G401 (cell line): ENCODE measurements at places on chromosomes 13 and 19. TPM values are rescaled to one million over a fixed set of nuclear protein-coding genes. Genes with fewer than 3 reads are reported as not detected.

- no peak for DNase-seq
Observed at GRCh38 chr13:23722726-23723453, 152.7 kb downstream of the TNFRSF19 start.

DNA sequence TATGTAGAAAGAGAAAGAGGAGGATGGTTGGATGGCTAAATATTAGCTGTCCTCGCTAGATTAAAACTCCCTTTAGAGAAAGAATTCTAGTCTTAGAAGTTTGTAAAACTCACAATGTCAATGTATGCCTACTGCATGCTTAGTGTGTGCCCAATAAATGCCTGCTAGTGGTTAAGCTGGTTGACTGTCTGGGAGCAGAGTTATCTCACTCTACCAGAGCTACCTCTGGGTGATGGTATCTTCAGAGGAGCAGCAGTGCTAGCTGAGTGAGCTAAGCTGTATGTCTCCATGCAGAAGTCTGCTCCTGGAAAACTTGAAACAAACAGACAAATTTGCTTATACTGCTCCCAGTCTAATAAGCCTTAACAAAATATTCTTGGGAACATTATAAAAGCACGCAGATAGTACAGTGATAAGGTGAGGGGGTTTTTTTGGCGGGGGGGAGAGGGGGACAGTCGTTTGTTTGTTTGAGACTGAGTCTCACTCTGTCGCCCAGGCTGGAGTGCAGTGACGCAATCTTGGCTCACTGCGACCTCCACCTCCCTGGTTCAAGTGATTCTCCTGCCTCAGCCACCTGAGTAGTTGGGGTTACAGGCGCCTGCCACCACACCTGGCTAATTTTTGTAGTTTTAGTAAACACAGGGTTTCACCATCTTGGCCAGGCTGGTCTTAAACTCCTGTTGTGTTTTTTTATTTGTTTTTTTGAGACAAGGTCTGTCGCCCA lies 202.8 kb upstream of the TSC22D1 start:
- no peak for DNase-seq

DNA sequence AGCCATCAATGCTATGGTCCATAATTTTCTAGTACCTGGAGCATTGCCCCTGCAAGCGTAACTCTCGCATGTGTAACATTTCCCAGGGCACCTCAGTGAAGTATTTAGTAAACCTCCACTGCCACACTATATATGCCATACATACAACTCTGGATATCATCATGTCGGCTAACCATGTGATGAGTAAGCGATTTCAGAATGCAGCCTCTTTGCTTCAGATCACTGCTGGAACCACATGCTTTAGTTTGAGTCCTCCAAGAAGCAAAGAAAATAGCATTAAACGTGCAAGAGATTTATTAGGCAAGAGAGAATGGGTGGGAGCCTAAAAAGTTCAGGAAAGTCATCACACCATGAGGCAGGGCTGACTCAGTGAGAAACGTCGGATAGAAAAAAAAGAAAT lies 635.6 kb upstream of the SLITRK5 start:
- no peak for DNase-seq

GRCh38 chr19:30090963-30091362 lies 148.9 kb downstream of the URI1 start:
- no peak for DNase-seq

DNA sequence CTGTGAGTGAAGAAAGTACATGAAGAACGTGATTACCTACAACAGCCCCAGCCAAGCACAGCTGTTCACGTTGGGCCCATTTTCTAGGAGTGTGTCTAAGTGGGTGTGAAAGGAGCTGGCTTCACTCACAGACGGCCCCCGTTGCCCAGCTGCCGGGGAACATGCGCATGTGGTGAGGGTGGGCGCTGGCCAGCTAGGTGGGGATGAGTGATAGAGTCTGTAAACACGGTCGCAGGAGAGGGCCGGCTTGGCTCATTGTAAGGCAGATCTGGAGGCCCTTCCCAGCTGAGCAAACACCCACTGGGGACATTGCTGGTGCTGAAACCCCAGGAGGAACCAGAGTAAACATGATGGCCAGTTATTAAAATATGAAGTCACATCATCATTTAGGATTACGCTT lies 160.5 kb downstream of the TEX29 start:
- no peak for DNase-seq

- no peak for DNase-seq
Observed at GRCh38 chr19:9916719-9917118, 19.6 kb downstream of the OLFM2 start.

DNA sequence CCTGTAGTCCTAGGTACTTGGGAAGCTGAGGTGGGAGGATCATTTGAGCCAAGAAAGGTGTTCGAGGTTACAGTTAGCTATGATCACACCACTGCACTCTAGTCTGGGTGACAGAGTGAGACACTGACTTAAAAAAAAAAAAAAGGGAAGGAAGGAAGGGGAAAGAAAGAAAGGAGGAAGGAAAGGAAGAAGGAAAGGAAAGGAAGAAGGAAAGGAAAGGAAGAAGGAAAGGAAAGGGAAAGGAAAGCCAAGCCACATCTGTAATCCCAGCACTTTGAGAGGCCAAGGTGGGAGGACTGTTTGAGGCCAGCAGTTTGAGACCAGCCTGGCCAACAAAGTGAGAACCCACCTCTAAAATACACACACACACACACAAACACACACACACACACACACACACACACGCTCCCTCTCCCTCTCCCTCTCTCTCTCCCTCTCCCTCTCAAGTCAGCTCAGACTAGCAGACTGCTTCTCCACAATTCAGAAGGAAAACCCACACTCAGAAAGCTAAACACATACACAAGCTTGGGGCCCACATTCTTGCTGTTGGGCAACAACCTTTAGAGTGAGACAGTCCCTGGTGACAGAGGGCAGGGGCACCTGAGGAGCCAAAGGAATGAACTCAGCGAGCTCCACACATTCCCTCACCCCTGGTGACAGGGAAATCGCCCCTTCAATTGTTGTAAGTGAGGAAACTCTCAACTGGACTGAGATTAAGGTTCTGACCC lies 2.7 kb downstream of the ZNF709 start:
- no peak for DNase-seq

DNA sequence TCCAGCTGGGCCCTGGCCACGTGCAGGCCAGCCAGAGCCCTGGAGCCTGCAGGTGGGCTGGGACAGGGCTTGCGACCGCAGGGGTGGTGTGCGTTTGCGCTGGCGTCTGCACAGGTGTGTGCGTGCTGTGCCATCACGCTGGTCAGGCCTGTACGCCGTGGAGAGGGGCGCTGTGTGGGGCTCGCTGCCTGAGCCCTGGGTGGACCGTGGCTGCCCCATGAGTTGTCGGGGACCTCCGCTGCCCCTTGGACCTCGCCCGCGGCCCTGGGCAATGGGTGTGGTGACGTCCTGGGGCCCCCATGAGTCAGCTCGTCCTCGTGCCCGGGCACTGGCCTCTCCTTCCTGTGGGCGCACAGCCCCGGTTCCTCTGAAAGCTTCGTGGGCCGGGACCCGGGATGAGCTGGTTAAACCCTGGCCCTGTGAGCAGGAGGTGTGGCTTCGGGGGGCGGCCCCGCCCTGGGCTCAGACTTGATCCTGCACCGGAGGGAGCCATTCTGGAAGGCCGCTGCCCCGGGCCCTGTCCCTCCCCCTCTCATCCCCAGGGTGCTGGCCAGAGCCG lies 6.8 kb downstream of the CSNK1G2 start:
- DNase-seq, result no peak

DNA sequence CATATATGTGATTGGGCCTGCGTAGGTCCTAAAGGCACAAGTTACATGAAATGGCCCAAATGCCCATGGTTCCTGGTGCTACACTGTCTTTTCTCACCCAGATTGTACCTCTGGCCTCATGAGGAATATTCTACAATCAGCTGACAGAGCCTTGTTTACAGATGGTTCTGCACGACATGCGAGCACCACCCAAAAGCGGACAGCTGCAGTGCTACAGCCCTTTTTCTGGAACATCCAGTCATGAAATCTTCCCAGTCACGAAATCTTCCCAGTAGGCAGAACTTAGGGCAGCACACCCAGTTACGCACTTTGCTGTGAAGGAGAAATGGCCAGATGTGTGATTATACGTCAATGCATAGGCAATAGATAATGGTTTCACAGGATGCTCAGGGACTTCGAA lies 7.7 kb upstream of the ELF1 start:
- no peak for DNase-seq

DNA sequence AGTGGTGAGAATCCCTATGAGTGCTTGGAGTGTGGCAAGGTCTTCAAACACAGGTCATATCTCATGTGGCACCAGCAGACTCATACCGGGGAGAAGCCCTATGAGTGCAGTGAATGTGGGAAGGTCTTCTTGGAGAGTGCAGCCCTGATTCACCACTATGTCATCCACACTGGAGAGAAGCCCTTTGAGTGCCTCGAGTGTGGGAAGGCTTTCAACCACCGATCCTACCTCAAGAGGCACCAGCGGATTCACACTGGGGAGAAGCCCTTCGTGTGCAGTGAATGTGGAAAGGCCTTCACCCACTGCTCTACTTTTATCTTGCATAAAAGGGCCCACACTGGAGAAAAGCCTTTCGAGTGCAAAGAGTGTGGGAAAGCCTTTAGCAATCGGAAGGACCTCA lies 18.7 kb upstream of the AURKC start:
- DNase-seq, result no peak

GRCh38 chr13:85419611-85420010 lies 379.6 kb downstream of the SLITRK6 start:
- no peak for DNase-seq

ZNF430 gene
- 3.0 and 3.6 TPM in 2 replicates for total RNA-seq

CA11 gene
- total RNA-seq, result 103 TPM in 2 replicates

SMIM44 gene
- total RNA-seq, result not detected in 2 replicates
